ENCODE measurements at places on chromosomes 2 and 18.

DNA sequence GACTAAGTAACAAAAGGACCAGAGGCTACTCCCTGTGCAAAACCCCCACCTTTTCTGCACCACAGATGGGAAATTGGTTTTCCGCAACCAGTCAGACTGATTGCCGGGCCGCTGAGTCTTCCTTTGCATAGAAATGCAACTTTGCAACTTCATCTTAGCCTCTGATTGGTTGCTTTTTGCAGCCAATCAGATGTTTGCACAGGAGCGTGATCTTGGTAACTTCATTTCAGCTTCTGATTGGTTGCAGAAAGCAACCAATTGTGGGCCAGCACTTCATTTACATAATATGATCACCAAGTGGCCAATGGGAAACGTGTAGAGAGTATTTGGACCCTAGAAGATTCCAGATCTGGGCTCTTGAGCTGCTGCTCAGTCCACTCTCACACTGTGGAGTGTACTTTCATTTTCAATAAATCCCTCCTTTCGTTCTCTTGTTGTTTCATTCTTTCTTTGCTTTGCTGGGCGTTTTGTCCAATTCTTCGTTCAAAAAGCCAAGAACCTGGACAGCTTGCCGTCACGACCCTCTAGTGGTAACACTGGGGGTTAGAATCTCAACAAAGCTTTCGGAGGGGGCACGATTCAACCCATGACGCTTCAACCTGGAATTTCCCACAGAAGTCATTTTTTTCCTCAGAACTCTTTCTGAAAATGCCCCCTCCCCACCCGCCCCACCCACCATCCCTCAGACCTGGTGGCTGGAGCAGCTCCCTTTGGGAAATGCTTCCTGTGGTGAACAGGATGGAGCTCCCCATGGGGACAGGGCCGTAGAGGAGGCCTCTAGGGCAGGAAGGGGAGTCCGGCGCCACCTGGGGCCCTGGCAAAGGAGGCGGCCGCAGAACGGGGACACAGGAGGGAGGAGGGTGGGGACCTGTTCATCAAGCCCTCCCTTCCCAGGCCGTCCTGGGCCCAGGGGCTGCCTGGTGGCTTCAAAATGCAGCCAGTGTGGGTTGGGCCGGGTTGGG lies 31.8 kb upstream of the KCNF1 start:
- no peak for DNase-seq

GRCh38 chr18:57901825-57902589 lies 98.9 kb upstream of the ATP8B1 start:
- DNase-seq, result peak; percentile 98

- no peak for DNase-seq
Measured at GRCh38 chr2:181817509-181817908, 74.0 kb upstream of the ITPRID2 start.

- DNase-seq, result no peak
Measured at GRCh38 chr2:216392018-216392562, 19.8 kb upstream of the MARCHF4 start.

DNA sequence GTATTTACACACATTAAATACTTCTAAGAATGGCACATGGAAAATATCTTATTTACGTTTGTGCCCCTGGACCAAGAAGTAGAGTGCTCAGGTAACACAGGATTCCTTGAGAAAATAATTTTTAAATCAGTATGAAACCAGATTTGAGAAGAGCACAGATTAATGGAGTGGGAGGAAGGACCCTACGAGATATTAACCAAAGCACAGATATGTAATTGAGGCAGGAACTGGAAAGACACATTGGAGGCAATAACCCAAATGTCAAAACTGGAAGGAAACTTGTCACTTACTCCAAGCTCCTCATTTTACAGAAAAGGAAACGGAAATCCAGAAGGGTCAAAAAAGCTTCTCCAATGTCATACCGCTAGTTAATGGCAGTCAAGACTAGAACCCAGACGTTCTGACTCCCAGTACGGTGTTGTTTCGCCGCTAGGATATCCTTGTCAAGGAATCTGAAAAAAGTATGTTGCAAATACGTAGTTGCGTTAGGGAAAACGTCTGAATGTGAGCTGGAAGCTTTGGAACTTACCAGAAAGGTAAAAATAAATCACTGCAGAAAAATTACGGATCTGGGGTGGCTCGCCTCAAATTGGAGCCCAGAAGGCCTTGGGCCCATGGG lies 634 bp downstream of the MTIF2 start:
- DNase-seq, result no peak

GRCh38 chr2:231104115-231104713 lies 20.6 kb downstream of the HTR2B start:
- peak; percentile 21 for DNase-seq

- no peak for DNase-seq
Measured at GRCh38 chr18:21742315-21742687, 1.7 kb downstream of the MIB1 start.

DNA sequence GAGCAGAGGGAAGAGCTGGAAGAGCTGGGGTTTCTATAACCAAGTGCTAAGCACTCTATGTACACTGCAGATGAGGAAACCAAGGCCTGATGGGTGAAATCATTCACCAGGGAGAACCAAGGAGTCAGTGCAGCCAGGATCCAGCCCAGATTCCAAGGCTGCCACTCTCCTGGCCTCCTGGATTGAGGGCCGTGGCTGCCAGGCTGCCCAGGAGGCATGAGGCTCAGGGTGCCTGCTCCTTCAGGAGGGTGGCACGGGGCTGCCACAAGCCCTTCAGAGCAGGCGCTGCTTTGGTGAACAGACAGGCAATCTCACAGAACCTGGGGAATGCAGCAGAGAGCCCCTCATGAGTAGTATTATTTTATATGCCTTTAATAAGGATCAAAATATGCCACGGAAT lies 293.7 kb upstream of the HDAC4 start:
- no peak for DNase-seq

GRCh38 chr2:226773291-226773690 lies 26.3 kb downstream of the IRS1 start:
- no peak for DNase-seq

DNA sequence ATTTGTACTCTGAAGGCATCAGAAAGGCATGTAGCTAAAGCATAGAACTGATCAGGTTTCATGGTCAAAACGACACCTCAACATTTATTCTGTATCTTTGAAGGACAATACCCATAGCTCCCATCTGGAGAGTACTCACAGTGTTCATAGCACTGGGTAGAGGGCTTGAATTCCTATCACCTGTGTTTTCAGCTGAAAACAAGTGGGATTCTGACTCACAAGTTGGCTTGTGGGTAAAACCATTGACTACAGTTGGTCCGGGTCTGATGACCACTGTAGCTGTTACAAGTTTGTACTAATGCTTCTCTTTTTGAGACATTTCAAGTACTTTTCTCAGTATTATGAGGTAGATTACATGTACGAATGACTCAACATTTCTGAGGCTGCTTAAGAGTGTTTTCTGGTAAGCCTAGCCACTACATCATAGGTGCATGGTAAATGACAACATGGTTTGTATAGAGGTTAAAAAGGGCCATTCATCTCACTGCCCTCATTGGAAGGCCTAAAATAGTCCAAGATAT lies 68.6 kb upstream of the PELI1 start:
- no peak for DNase-seq

- DNase-seq, result no peak
Measured at GRCh38 chr18:416930-417329, 83.6 kb downstream of the COLEC12 start.

- no peak for DNase-seq
Measured at GRCh38 chr2:173401716-173402326, 47.1 kb downstream of the CDCA7 start.

- DNase-seq, result no peak
Measured at GRCh38 chr2:134379293-134379692, 125.4 kb downstream of the MGAT5 start.

DNA sequence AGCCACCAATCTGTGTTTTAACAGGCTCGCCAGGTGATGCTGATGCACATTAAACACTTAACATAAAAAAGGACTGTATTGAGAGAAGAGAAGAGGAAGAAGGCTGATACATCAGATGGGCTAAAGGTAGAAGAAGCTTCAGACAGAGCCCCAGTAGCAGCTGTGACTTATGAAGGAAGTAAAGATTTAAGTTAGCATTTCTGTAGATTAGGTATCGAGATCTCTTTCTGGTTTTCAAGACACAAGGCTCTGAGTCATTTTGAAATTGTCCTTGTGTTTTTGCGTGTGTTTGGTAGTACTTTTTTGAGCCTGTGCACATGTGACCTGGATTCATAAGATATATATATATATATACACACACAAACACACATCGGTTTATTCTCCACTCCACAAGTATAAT lies 40.6 kb upstream of the GCFC2 start:
- no peak for DNase-seq

- DNase-seq, result no peak
Measured at GRCh38 chr2:55156326-55156725, 75.8 kb downstream of the CLHC1 start.

DNA sequence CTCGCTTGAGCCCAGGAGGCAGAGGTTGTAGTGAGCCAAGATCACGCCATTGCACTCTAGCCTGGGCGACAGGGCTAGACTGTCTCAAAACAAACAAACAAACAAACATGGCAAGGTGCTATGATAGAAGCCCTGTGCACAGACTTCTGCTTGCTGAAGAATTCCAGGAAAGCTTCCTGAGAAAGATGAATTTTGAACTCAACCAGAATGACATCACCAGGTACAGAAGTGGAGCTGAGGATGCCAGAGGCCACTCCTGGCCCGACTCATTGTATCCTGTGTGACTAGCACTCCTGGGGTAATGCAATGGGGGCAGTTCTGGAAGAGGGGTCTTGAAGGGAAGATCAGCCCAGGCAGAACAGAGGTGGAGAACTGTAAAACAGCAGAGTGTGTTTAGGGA lies 22.0 kb upstream of the PNPT1 start:
- no peak for DNase-seq

DNA sequence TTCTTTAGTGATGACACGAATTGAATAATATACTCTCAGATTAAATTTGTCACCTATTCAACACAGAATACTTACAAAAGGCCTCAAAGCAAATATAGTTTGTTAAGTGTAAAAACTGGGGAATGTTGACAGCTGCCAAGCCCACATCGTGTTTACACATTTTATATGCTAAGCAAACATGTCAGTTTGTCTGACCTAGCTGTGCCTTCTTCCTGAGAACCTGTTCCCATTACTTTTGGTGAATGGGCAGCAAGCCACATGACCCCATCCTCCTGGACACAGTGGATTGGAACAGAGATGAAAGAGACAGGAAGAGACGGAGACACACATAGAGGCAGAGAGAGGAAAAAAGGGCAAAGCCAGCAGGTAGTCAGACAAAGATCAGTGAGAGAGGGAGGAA lies 22.9 kb upstream of the CUL3 start:
- DNase-seq, result peak; percentile 64

- no peak for DNase-seq
Measured at GRCh38 chr2:203720915-203721672, 14.7 kb downstream of the CD28 start.

DNA sequence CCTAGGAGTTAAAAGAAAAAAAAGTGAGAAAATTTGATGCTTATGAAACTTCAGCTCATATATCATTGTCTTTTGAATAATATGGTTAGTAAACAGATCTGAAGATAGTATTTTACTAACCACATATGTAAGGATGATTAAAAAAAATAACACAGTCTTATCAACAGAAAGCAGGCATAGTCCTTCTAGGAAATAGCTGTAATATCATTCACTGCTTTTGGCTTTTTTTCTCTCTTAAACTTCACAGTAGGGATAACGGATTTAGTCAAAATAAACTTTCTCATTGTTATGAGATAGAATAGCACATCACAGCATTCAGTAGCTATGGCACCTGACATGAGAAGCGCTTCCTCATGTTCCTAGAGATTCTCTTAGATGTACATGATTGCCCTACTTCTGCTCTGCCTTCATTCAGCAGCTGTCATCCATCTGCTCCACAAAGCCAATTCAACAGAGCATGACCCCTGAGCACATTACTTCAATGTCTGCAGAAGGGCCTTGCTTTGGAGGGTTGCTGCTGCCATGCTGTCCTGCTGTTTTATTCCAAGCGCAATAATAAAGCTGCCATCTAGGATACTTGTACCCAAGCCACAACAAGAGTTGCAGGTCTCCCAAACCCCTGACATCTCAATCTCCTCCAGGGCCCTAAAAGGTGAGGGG lies 67.0 kb downstream of the TTC21B start:
- DNase-seq, result no peak

DNA sequence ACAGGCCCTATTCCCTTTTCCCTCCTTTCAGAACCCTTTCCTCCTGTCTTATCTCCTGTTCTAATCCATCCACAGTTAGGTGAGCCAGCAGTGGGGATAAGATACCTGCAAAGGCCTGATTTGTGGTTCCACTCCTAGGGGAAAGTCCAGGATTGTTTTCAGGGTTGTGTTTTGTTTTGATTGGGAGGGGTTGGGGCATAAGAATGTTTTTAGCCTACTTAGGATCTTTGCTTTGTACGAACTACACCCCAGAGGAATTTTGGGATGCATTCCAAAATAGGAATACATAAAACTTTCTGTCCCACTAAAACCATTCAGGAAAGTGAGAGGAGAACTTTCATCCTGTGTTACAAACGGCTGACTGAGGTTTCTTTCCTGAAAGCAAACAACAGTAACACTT lies 150.8 kb upstream of the PGAP1 start:
- DNase-seq, result no peak

DNA sequence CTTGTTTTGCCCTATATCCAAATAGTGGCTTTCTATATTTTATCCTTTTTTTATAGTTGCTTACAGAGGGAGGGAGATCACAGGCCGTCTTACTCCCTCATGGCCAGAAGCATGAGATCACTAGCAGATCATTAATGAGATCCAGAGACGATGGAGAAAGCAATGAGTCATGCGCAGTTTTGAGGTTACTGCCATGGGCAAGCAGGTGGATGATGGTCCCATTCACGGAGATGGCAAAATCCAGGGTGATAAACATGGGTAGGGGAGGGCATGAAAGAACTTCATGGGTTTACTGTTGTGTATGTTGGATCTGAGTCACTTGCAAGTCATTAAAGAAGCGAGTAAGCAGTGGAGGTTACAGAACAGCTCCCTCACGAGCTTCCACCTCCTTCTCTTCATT lies 60.4 kb downstream of the C18orf63 start:
- DNase-seq, result peak; percentile 16

DNA sequence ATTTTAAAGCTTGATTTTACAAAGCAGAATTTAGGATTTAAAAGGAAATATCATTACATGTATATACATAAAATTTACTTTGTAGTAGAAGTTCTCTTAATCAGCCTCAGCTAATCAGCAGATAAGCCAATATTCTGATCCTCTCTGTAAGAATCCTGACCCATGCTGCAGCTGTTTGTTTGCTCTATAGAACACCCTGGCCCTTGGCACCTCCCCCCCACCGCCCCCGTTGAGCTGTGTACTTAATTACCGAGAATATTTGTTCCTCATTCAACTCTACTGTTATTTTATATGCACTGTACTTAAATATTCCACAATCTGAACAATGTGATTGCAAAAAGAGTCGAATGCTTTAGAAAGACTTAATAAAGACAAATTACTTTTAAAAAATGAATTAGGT lies 98.0 kb downstream of the EVA1A start:
- DNase-seq, result no peak

DNA sequence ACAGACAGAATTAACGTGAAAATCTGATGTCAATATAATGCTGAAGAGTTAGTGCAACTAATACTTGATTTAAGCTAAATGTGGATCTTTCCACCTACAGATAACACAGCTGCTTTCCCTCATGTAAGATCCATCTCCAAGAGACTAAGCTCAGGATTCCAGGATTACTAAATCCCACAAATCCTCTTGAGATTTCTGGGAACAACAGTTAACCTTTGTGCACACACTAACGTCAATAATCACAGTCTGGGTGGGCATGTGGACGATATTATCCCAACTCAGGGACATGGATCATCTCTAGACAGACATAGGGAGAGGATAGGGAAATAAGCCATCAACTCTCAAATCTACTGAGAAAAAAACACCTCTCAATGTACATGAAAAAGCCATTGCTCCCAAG lies 432.6 kb downstream of the SATB2 start:
- no peak for DNase-seq

Data from A549 (cell line).